NCI-H1105 treated with DMSO at 0.1 percent for 48 hours (cell line): ENCODE measurements at places on chromosomes 2 and 18.

DNA sequence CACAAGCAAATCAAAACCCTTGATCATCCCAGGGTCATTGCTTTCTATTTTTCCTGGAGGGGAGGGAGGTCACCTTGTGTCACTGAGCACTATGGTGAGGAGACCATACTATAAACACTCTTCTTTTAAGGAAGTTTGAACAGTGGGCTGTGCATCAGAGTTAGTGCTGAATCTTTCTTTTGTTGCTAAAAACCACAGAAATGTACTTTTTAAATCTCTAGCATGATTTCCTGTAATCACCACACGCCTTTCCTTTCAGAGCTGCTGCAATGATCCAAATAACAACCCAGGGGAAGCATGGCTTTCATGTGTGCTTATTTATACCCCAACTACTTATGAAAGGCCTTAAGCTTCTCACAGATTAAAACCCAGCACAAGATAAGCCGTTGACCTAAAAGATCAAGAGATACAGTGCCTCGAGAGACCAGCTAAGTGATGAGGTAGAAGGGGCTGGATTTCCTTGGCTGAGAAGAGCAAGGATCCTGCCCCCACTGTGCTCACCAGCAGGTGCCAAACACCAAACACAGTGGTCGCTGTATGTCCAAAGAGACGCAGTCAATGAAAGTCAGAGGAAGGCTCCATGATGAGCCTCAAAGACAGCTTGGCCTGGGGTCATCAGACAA, 34.7 kb downstream of the TRABD2A start:
- no peak for DNase-seq

DNA sequence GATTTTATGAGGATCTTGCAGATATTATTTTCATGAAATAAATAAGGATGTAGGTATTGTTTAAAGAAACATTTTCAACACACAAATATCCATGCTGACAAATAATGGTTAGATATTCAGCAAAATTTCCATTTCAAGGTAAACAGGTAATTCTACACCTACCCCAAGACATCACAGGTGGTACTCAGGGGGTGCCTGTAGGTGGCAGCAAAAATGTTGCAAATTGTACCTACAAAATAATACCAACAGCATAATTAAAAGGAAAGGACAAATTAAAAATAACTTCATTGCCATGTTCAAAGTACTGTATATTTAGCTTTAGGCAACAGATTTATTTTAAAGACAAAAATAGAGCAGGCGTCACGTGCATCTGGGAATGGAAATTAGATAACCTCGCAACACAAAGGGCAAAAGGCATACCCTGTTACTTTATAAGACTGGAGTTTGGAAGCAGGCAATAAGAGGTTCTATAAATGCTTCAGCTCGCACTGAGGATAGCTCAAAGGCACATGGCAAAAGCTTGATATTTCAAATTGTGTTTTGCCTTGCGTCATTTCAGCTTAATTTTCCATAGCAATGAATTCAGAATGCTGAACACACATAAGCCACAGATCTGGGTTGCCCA, 630.5 kb downstream of the TDRD15 start:
- peak; percentile 33 for DNase-seq

DNA sequence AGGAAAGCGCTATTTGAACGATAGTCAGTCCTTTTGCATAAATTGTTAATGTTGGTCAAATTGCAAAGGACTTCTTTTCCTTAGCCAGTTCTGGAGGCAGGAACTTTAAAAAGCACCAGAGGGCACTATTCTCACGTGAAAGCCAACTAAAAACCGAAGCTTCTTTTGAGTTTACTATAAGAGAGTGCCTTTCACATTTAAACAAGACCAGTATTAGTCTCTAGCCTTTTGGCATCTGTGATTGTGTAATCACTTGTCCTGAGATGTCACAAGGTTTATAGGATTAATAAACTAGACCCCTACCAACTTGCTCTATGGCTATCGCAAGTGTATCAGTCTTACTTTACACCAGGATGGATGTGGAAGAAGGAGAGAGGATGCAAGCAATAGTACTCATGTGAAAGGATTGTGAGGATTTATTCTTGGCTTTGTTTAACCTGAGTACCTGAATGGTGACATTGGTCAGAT, 14.4 kb upstream of the STAT4 start:
- DNase-seq = peak; percentile 52

- no peak for DNase-seq
These were observed 223.9 kb upstream of the NOL4 start for GRCh38 chr18:34448662-34449061.

DNA sequence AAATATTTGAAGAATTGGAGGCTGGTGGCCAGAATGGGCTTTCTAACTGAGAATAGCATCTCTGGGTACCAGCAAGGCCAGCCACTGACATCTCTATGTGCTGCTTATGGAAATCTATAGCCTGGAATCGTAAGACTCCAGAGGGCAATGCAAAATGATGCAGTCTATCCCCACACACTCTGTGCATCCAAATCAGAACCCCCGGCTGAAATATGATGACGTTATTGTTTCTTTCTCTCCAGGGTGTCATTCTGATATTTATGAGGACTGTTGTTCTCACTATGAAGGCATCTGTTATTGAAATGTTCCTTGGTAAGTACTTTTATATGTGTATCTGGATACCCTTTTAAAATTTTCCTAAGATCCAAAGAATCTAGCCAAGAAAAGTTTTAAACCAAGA, 19.6 kb downstream of the VIT start:
- no peak for DNase-seq

DNA sequence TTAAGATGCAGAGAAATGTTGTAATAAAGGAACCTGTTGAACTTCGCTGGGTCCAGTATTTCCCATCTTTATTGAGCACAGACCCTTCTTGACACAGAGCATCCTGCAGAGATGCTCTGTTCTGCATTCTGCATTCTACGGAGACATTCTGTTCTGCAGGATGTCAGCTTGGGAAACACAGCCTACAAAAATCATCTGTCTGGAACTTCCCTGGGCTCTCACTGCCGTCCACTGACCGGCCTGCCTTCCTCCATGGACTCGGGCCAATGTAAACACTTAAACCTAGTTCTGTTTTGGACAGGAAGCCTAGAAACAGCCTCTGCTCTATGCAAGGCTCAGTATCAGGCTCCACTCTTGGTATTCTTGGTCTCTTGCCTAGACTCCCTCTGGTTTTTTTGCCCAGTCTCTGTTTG, 90.0 kb upstream of the PPP1CB start:
- DNase-seq = no peak

DNA sequence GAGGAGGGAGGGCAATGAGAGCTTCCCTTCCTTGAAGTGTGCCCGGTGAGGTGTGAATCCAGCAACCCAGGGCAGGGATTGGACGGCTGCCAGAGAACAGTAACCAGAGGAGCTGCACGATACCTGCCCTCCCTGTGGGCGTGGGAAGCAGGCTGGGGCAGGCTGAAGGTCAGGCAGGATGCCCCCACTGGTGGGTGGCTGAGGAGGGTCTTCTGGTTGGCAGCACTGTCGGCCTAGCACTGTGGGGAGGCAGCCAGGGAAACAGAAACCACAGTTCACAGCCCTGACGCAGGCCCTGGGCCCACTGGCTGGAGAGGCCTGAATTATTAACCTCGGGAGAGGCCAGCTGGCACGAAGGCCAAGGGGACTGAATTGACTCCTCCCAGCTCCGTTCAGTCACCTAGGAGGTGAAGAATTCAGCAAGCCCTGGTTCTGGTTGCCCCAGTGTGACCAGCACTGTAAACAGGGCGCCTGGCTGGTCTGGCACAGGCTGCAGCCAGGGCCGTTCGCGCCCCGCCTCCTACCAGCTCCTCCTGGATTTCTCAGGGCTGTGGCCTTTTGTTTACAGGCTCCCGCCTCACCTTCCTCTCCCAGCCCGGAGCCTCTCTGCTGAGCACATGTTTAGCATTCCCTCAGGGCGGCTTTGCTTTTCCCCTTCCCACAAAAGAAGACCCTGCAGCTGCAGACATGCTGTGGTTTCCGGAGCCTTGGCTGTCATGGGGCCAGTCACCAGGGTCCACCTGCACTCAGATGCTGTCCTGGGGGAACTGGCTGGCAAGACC, 97.8 kb downstream of the B3GNT2 start:
- DNase-seq = peak; percentile 55

DNA sequence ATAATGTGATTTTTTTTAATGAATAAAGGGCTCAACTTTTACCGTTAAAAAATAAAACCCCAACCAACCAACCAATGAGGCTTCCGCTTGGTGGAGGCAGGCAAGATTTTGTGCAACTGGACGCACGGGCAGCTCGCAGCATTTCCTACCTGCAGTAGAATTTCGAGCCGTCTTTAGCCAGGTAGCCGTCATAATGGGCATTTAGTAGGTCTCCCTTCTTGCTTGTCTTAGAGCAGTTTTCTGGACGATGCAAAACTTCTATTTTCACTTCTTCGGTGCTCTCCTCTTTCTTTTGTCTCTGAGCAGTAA, 316 bp downstream of the FKBP7 start:
- peak; percentile 49 for DNase-seq

- no peak for DNase-seq
These were observed 138.7 kb downstream of the RNF152 start for GRCh38 chr18:61754039-61754583.

- no peak for DNase-seq
These were observed 38.4 kb downstream of the CAB39 start for GRCh38 chr2:230751062-230751461.

- DNase-seq = no peak
These were observed 120.8 kb downstream of the NFATC1 start for GRCh38 chr18:79516441-79516931.

GRCh38 chr2:1793868-1794445, 49.6 kb upstream of the PXDN start:
- DNase-seq = no peak

GRCh38 chr2:183383854-183384253, 259.6 kb downstream of the NUP35 start:
- no peak for DNase-seq

GRCh38 chr2:118577202-118577601, 270.2 kb downstream of the EN1 start:
- DNase-seq = no peak

- DNase-seq = no peak
These were observed 160.9 kb upstream of the MEIS1 start for GRCh38 chr2:66273933-66274490.

- DNase-seq = no peak
These were observed 84.6 kb downstream of the EIF2AK3 start for GRCh38 chr2:88542668-88543067.

DNA sequence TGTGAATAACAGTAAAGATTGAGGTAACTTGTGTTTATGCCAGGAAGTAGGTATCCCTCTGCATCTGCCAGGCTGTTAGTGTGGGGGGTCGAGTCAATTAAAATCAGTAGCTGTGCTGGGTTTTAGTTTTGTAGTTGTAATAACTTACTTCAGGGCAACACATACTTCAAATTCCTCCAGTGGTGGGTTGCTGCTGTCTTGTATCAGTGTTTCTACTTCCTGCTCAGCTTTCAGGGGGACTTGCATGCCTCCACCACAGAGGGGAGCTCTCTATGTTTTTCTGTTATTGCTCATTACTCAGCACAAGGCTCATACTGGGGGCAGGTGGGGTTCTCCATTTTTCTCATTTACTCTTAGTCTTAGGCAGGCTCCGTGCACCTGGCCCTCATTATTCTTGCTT, 136.8 kb downstream of the CAPN13 start:
- no peak for DNase-seq

- no peak for DNase-seq
These were observed 256.7 kb downstream of the DCDC2C start for GRCh38 chr2:3960106-3960505.

GRCh38 chr2:98946855-98947254, 10.8 kb upstream of the CRACDL start:
- no peak for DNase-seq

DNA sequence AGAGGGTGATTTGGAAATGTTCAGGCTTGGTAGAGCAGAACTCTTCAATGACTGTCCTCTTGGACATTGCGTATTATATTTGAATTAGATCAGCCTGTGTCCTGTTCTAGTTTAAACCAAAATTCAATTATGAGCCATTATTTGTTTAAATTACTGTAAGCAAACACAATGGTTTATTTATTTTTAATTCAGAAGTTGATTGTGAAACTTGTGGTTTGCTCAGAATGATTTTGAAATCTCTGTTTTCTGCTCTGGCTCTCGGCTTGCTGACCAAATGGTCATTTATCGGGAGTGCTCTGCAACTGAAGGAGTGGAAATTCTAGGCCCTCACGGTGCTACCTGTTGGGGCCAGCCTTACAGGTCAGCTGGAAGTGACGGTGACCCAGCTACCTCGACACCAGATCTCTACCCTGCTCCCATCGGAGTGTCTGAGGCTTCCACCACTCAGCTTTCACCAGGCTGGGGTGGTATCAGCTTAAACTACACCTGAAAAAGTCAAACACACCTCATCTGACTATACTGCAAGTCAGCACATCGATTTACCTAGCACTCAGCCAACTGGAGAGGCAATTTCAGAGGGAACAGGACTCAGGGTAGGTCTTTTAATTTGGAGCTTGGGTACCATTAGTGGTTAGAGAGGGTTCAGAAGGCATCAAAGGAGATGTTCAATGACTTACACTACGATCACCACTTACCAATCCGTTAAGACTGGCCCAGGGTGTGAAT, 36.8 kb upstream of the GPD2 start:
- peak; percentile 23 for DNase-seq

DNA sequence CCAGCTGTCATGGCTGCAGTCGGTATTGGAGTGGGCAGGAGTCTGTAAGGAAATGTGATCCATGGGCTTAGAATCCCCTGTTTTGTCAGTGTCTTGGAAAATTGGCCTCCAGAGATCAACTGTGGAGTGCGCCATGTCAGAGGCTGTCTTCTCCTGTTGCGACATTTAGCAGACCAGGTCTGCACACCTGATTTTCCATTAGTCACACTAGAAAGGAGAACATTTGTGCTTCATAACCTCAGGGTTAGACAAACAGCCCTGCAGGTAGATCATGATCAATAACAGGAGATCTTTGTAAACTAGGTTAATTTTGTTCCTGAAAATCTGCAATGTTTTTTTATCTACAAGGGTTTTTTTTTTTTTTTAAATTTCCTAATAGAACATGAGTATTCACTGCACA, 28.0 kb downstream of the LDLRAD4 start:
- no peak for DNase-seq
